Daoy (cell line): ENCODE measurements at places on chromosomes 1 and 21.
A peak's percentile ranks its signal among the peaks of the same experiment; 100 is the strongest.

GRCh38 chr1:208562151-208562960, 318.2 kb upstream of the PLXNA2 start:
- no peak for DNase-seq

DNA sequence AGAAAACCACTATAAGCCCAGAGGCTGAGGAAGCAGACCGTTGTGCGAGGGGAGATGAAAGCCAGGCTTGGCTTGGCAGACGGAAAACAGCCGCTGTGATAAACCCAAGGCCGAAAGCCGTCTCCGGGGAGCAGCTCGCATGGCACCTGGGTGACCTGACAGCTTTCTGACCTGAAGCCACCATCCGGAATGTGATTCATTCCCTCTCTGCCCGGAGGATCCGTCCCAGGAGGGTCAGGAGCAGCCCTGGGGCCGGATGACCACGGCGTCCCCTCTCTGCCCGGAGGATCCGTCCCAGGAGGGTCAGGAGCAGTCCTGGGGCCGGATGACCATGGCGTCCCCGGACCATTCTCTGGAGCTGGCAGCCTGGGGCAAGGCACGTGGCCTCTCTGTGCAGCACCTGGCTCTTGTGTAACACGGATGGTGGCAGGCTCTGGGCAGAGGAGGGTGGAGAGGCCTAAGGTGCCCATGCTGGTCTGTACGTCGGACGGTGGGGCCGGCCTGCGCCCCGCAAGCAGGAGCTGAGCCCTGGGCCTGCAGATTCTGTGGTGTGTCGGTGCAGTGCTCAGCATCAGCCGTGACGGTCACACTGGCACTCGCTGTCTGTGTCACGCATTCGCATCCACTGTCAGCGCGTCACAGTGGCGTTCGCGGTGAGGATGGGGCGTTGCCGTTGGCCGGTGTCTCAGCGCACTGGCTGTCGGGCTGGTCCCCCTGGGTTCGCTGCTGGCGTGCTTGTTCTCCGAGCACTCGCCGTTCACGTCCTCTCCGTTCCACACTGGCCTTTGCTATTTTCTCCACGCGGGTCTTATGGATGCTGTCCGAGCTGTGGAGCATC, 50.3 kb downstream of the SLX9 start:
- DNase-seq: no peak

GRCh38 chr1:41666981-41667631, 182.6 kb upstream of the EDN2 start:
- DNase-seq: peak; percentile 43

DNA sequence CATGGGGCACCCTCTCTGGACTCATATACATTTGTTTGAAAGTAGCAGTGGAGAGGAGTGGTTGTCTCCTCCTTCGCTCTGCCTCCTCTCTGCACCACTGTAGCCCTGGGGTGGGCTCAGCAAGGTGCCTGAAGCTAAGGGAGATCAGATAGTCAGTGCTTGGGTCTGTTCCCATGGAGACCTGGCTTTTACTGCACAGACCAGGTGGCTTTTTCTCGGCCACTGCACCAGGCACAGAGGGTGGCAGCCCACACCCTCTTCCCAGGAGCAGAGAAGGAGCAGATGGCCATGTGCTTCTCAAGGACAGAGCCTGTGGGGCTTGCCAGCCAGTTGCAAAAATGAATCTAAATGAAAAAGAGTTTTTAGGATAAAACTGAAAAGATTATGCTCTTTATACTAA, 123.4 kb upstream of the KCNK1 start:
- no peak for DNase-seq

DNA sequence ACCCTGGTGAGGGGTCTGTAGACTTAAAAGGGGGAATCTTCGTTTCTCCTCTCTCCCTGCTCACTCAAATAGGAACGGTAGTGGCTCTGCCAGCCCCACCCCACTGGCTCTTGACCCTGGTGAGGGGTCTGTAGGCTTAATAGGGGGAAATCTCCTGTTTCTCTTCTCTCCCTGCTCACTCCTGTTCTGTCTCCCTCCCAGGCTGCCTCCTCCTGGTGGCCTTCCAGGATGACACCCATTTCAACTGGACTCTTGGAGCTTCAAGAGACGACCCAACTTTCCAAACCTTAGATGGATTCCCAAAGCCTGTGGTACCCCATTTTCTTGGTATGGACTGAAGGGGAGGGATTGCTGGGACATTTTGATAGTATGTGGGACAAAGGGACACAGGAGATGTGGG, 1.4 kb upstream of the EPHB2 start:
- peak; percentile 44 for DNase-seq

- DNase-seq: no peak
Observed at GRCh38 chr1:39044762-39045161, 18.6 kb downstream of the NDUFS5 start.

GRCh38 chr21:46425041-46425440, 33.6 kb upstream of the DIP2A start:
- no peak for DNase-seq

DNA sequence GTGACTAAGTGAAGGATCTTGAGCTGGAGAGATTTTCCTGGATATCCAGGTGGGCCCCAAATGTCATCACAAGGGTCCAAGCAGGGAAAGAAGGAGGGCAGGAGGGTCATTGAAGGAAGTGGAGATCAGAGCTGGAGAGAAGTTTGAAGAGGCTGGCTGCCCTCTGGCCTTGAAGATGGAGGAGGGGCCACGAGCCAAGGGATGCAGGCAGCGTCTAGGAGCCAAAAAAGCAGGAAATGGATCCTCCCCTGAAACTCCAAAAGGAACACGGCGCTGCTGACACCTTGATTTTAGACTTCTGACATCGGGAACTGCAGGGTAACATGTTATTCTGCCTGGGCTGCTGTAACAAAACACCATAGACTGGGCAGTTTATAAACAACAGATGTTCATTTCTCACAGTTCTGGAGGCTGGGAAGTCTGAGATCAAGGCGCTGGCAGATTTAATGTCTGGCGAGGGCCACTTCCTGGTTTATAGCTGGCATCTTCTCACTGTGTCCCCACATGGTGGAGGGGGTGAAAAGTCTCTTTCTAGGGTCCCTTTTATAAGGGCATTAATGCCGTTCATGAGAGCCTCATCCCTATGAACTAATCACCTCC, 28.8 kb upstream of the ZBTB21 start:
- DNase-seq: peak; percentile 32

DNA sequence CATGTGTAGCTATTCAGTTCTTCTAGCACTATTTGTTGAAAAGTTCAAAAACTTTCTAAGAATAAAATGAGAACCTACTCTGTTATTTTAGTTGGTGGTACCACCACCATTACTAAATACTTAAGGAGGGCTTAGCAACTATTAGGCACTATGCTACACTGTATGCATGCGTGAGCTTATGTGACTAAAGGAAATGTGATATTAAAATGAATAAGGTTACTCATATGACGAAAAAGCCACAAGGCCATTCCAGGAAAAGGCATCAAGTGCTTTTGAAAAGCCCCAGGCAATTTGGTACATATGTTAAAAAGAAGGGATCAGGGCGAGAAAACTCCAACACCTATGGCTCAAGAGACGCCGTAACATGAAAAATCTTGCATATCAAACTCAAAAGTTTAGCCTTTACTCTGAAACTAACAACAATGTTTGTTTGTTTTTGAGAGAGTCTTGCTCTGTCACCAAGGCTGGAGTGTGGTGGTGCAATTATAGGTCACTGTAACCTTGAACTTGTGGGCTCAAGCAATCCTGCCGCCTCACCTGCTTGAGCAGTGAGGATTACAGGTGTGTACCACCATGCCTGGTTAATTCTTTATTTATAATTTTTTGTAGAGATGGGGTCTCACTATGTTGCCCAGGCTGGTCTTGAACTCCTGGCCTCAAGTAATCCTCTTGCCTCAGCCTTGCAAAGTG, 42.5 kb downstream of the EPRS1 start:
- DNase-seq: no peak

GRCh38 chr1:42420911-42421585, 34.8 kb downstream of the ZMYND12 start:
- peak; percentile 93 for DNase-seq

DNA sequence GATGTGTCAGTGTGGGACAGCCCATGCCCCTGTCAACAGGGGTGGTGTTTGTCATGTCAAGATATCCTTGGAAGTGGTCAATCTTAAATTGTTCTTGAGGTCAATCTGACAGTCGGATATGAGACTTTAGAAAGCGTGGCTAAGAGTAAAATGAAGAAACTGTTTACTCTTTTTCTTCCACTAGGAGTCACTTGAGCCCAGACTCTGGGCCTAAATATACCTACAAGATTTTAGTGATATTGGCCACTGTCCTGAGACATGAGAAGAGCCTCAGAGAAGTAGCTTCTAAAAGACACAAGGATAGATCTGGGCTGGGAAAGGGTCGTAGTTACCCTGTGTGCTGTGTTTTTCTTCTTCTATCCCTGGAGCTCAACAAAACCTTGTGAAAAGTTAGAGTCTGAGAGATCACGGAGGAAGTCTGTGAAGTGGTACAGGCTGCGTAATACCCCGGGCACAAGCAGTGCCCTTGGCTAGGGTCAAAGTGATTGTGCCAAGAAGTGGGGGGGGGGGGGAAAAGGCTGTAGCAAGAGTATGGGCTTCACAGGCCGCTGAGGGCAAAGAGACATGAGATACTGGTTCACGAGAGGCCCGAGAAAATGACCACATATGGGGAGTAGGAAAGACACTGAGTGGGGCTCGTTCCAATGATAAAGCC, 355.2 kb upstream of the GREM2 start:
- no peak for DNase-seq

- DNase-seq: peak; percentile 75
Observed at GRCh38 chr1:235642011-235642942, 7.3 kb downstream of the GNG4 start.

GRCh38 chr1:13830170-13830569, 130.2 kb downstream of the PRDM2 start:
- DNase-seq: no peak

DNA sequence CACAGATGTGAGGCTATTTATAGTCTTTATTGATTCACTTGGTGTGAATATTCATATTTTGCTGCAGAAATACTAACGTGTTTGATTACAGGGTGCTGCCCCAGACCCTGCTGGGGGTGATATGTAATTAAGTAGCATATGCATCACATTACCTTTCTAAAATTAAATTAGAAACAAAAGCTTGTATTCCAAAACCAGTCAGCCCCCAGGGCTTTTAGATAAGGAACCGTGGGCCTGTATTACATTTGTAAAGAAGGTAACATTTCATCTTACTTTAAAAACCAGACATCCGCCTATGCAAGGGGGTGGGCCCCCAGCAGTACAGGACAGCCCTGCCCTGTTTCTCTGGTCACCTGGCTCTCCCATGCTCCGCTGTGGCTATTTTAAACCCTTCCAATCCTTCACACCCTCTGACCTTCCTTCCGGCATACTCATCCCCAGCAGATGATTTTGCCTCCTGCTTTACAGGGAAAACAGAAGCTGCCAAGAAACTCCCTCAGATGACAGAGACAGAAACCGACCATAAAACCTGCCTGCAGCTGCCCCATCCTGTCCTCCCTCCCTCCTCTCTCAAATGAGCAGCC, 22.0 kb upstream of the KCNC4 start:
- DNase-seq: peak; percentile 60

GRCh38 chr21:37762606-37763005, 153.7 kb downstream of the KCNJ6 start:
- no peak for DNase-seq

DNA sequence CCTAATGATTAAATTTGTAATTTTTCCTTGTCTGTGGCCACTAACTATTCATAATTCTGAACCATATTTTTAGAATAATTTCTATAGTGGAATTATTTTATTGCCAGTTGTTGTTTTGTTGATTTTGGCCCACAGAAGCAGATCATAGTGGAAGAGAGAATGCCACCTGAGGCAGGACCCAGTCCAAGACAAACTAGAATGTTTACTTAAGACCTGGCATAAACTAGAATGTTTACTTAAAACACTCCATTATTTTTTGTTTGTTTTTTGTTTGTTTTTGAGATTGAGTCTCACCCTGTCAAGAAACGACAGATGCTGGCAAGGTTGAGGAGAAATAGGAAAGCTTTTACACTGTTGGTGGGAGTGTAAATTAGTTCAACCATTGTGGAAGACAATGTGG, 310.2 kb downstream of the MRPL39 start:
- DNase-seq: no peak

- DNase-seq: no peak
Observed at GRCh38 chr1:211343607-211344006, 17.0 kb downstream of the TRAF5 start.

- no peak for DNase-seq
Observed at GRCh38 chr1:238484121-238484520, 593.4 kb upstream of the ZP4 start.

DNA sequence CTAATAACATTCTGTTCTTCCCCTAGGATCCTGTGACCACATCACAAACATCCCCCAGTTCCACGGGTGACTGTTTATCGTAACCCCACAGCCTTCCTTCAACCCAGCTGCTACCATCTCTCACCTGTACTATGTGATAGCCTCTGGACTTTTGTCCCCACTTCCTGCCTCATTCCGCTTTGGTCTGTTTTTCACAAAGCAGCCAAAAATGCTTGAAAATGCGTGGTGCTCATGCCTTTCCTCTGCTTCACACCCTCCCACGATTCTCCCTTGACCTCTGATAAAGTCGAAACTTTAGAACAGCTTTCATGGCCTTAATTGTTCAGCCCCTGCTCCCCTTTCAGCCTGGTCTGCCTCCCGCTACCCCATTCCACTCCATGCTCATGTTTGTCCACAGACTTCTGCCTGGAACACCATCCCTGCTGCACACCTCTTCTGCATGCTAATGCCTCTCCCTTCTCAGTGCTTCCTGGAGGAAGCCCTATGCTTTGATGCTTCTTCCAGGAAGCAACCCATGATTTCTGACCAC, 165.6 kb downstream of the PLPP3 start:
- DNase-seq: no peak

DNA sequence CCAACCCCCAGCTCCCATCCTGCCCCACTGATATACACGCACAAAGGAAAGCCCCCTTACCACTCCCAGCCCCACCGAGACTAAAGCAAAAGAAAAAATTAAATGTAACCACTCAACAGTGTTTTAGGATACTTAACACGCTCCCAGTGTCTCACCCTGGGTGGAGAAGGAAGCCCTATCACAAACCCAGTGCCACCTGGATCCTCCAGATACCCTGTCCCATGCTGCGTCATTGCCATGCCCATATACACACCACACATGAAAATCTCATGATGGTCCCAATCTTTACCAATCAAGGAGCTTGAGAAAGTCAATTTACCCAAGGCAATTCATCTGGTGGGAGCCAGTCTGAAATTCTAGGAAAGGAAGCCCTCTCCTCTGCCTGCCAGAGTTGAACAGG, 11.2 kb downstream of the KIAA1614 start:
- no peak for DNase-seq

DNA sequence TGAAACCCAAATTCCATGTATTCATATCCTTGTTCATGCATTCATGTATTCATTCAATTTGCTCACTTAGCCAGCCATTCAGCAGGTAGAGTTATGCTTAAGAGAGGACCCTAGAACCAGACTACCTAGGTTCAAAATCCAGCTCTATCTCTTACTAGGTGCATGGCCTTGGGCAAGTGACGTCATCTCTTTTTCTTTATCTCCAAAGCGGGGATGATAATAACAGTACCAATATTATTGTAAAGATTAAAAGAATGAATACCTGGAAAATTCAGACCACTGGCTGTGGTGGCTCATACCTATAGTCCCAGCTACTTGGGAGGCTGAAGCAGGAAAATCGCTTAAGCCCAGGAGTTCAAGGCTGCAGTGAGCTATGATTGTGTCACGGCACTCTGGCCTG, 33.9 kb upstream of the CLIC4 start:
- no peak for DNase-seq
